Mononuclear cell (primary cell): ENCODE measurements at places on chromosomes 4 and X. TPM values are rescaled to one million over a fixed set of nuclear protein-coding genes. Genes with fewer than 3 reads are reported as not detected.

ADAM29 gene
- not detected for total RNA-seq

TMSB15C gene
- 3.9 TPM for total RNA-seq

HSD17B11 gene
- 128 TPM for total RNA-seq

TCEAL8 gene
- 29.5 TPM for total RNA-seq

HPGD gene
- total RNA-seq = 10.5 TPM

OTC gene
- not detected for total RNA-seq

RBMXL3 gene
- not detected for total RNA-seq

MAGEA10 gene
- not detected for total RNA-seq

UGT2B15 gene
- total RNA-seq = not detected

PPP1R2C gene
- total RNA-seq = 6.0 TPM

ATP1B4 gene
- total RNA-seq = not detected

TCEAL6 gene
- not detected for total RNA-seq

TAB3 gene
- total RNA-seq = 27.1 TPM

GABRE gene
- under 0.01 TPM for total RNA-seq

WDR13 gene
- 38.2 TPM for total RNA-seq

GRIA3 gene
- 0.10 TPM for total RNA-seq

RPS6KA6 gene
- 0.21 TPM for total RNA-seq

TRIM60 gene
- total RNA-seq = not detected

SPANXA2 gene
- total RNA-seq = not detected

MAD2L1 gene
- total RNA-seq = 5.5 TPM

SMIM10 gene
- total RNA-seq = not detected

ENPEP gene
- 0.73 TPM for total RNA-seq

SPACA5 gene
- not detected for total RNA-seq

AFF2 gene
- total RNA-seq = 16.2 TPM

MTTP gene
- total RNA-seq = 0.63 TPM

FABP2 gene
- total RNA-seq = not detected

ITGB1BP2 gene
- 0.84 TPM for total RNA-seq

MAGED1 gene
- total RNA-seq = 17.2 TPM

CTPS2 gene
- 2.9 TPM for total RNA-seq

G6PD gene
- total RNA-seq = 32.0 TPM

BEX3 gene
- total RNA-seq = 38.6 TPM

SLC26A1 gene
- 0.10 TPM for total RNA-seq

HEPH gene
- total RNA-seq = under 0.01 TPM

CDK16 gene
- 95.6 TPM for total RNA-seq

TMSB4X gene
- total RNA-seq = 5,748 TPM

H2BW2 gene
- not detected for total RNA-seq

ANOS1 gene
- under 0.01 TPM for total RNA-seq

MTM1 gene
- total RNA-seq = 21.8 TPM

CTAG1B gene
- total RNA-seq = not detected

CTAG2 gene
- not detected for total RNA-seq

AFM gene
- total RNA-seq = not detected

PPP4R3C gene
- 0.10 TPM for total RNA-seq

ERAS gene
- total RNA-seq = not detected

SPRY1 gene
- 14.1 TPM for total RNA-seq

SPANXN3 gene
- total RNA-seq = not detected

CACNA1F gene
- total RNA-seq = 0.31 TPM

SLITRK4 gene
- 1.5 TPM for total RNA-seq

PF4V1 gene
- total RNA-seq = 17.6 TPM

NPNT gene
- total RNA-seq = not detected

IQCM gene
- total RNA-seq = not detected

VCX3B gene
- total RNA-seq = not detected
